Mammary epithelial cell (primary cell): ENCODE measurements at places on chromosomes 7 and 10.

DNA sequence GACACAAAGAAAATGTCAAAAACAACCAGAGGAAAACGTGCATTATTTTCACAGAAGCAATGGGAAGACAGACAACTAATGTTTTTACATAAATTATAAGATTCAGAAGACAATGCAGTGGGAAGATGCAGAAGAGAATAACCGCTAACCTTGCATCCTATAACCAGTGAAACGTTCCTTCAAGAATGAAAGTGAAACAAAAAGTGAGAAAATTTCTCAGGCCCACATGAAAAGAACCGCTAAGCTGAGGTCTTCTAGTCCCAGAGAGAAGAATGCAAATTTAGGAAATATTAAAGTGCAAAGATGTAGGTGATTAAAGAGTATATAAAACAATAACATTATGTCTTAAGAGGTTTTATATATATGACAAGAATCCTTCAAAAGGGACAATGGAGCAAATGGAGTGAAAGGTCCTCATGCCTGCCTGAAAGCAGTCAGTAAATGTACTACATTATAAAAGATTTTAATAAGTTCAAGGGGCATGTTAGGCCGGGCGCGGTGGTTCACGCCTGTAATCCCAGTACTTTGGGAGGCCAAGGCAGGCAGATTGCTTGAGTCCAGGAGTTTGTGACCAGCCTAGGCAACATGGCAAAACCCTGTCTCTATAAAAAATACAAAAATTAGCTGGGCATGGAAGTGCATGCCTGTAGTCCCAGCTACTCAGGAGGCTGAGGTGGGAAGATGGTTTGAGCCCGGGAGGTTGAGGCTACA, 43.1 kb upstream of the DDC start:
- no peak for DNase-seq

- no peak for DNase-seq
Observed at GRCh38 chr7:129703751-129704150, 92.2 kb downstream of the NRF1 start.

DNA sequence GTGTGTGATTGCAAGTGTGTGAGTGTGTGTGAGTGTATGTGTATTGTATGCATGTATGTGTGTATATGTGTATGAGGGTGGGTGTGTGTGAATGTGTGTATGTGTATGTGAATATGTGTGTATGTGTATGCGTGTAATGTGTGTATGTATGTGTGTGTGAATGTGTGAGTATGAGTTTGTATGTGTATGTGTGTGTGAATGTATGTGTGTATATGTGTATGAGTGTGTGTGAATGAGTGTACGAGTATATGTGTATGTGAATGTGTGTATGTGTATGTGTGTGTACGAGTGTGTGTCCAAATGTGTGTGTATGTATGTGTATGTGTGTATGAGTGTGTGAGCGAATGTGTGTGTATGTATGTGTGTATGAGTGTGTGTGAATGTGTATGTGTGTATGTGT, 8.2 kb upstream of the GALNTL5 start:
- DNase-seq = no peak

GRCh38 chr7:107613948-107614347, 33.9 kb downstream of the BCAP29 start:
- no peak for DNase-seq

- no peak for DNase-seq
Observed at GRCh38 chr7:33509206-33509605, 379.8 kb downstream of the BBS9 start.

- DNase-seq = no peak
Observed at GRCh38 chr7:39594988-39595620, 28.3 kb upstream of the RALA start.

DNA sequence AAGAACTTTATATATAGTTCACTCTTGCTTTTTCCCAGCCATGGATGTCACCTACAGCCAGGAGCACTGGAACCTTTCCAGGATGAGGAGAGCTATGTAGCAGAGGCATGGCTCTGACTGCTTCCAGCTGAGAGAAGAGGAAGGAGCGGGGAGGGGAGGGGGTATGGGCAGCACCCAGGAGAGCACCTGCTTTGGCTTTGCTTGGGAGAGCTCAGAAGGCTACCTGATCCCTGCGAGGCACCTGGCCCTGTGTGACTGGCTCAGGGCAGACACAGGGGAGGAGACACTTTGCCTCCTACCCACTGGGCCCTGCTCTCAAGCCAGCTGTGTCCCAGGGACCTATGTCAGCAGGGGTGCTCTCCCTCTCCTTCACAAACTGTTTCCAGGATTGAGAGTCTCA, 67.1 kb downstream of the HK1 start:
- DNase-seq = no peak

DNA sequence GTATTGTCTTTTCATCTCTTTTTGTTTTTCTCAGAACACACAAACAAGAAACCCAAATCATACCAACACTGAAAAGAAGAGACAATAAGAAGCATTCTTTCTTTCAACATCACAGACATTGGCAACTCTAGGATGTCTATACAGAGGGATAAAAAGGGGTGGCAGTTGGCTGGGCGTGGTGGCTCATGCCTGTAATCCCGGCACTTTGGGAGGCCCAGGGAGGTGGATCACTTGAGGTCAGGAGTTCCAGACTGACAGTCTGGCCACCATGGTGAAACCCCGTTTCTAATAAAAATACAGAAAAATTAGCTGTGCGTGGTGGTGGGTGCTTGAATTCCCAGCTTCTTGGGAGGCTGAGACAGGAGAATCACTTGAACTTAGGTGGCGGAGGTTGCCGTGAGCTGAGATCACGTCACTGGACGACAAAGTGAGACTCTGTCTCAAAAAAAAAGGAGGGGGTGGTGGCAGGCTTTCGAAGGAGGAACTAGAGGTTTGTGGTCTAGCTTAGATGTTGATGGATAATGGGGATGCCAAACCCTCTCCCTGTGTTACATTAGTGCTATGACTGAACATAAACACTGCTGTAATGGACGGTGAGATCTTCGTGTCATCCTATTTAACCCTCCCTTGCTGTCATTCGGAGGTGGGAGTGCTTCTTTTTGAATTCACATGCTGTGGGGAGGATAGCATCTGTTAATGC, 9.4 kb downstream of the CNNM2 start:
- DNase-seq = no peak

DNA sequence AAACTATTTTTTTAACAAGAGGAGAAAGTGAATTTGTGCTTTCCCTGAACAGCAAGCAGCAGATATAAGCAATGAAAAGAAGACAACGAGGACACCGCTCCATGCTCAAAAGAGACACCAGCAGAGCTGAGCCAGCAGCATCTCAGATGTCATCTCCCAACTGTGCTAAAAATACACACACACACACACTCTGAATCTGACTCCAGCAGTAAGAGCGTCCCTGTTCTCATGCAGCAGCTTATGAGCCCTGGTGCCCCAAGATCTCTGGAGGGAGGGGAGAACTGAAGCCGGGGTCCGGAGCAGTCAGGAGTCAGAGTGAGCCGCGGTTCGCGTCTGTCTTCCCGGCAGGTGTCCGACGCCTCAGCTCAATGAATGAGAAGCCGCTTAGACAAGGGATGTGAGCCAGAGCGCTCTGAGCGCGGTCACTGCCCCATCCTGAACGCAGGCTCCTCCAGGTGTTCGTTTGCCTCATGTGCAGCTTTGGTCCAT, 49.2 kb downstream of the SVIL start:
- DNase-seq = no peak

DNA sequence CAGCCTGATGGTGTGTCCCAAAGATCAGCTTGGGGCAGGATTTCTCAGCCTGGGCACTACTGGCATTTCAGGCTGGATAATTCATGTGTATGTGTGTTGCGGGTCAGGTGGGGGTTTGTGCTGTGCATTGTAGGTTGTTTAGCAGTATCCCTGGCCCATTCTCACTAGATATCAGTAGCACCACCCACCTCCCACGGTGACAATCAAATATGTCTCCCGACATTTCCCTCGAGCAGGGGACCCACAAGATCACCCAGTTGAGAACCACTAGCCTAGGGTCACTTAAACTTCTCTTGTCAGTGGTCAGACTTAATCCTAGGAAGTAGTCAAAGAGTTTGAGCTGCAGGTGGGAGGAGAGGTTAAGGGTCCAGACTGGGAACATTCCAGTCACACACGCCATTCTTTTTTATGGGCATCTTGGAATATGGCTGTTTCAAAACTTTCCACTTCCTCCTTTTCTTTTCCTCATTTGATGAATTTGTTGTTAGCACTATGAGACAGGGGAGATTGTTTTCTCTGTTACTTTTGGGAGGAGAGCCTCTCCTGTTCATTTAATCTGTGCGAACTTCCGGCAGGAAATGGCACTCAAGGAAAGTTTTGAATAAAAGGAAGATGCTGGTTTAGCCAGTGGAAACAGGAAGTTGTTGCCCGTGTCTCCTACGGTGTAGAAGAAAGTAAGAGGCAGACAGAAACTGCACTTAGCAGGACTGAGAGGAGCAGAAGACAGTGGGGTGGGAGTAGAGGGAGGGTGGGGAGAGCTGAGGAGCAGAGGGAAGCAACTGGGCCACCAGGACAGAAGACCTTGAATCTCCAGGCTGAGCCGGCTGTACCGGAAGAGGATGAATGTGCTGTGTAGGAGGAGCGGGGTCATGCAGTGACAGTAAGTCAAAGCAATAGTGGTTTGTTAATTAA, 17.6 kb upstream of the EXOC6 start:
- DNase-seq = no peak

- DNase-seq = peak; percentile 42
Observed at GRCh38 chr10:23099816-23100215, 4.4 kb downstream of the MSRB2 start.

- DNase-seq = peak; percentile 61
Observed at GRCh38 chr7:83546586-83546985, 102.4 kb downstream of the SEMA3E start.

GRCh38 chr7:18777314-18777713, 281.8 kb downstream of the HDAC9 start:
- DNase-seq = no peak

DNA sequence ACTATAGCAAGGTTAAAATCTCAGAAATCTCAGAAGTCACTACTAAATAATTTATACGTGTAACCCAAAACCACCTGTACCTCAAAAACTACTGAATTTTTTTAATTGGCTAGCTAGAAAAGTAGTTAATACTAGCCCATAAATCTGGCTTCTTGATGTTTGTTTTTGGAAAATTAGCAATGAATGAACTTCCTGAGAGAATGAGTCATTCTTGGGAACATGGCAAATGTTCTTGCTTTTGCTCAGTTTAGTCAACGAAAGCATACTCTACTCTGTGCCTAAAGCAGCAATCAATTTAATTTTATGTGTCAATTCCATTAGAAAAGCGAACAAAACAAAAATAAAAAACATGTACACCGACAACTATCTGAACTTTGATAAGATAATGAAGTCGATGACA, 69.2 kb downstream of the SEMA3E start:
- peak; percentile 12 for DNase-seq

GRCh38 chr10:75911426-75911825, 480.0 kb downstream of the LRMDA start:
- peak; percentile 46 for DNase-seq

DNA sequence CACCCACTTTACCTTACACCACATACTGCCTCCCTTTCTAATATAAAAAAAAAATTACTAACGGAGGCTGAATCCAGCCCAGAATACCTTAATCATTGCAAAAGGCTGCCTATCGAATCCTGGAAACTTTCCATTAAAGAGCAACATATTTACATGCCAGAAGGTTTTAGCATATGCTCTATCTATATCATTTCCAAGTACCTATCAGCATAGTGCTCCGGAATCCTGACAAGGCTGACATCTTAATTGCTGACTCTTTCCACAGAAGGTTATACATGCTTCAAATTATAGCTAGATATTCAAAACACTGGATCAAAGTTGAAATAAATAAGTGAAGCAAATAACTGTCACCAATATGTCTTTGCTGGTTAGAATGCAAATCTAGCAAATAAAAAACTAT, 170.9 kb upstream of the CDK1 start:
- no peak for DNase-seq

GRCh38 chr7:96982586-96982985, 22.8 kb upstream of the DLX6 start:
- no peak for DNase-seq

- no peak for DNase-seq
Observed at GRCh38 chr10:99449023-99449422, 18.6 kb upstream of the GOT1 start.

DNA sequence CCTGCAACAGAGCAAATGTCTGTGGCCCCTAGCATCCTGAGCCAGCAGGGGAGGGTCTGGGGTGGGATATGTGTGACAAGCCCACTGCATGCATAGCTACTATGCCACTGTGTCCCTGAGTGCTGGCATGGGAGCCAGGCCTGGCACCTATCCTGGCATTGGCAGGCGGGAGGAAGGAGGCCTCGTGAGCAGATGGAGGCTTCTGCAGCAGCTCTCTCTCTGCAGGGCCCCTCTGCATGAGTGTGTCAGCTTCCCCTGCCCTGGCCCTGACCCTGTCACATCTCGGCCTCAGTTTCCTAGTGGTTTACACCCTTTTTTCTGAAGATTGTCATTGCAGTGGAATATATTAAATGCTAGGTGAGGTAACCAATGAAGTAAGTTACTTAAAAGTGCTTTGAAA, 13.1 kb upstream of the IMPDH1 start:
- DNase-seq = no peak

GRCh38 chr7:92778972-92779371, 57.4 kb downstream of the CDK6 start:
- DNase-seq = peak; percentile 32

GRCh38 chr10:11713963-11714362, 28.2 kb upstream of the ECHDC3 start:
- no peak for DNase-seq

DNA sequence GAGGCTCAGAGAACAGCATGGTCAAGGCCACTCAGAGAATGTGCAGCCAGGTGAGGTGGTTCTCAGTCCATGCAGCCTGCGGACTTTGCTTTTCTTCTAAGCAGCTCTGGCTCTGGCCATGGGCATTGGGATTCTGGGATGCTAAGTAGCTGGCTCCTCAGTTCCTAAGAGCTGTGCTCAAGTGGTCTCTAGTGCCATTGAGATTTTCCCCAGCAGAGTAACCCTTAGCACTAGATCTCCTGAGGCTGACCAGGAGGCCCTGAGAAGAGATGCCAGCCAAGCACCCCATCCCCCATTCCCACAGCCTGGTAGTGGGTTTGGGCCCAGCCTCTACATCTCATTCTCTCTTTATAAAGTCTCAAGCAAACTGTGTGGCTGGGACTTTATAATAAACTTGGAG, 77.1 kb downstream of the KCNMA1 start:
- DNase-seq = no peak

GRCh38 chr7:128888039-128888755, 22.3 kb downstream of the KCP start:
- no peak for DNase-seq

- DNase-seq = no peak
Observed at GRCh38 chr7:36295090-36295489, 94.6 kb upstream of the ANLN start.

- no peak for DNase-seq
Observed at GRCh38 chr10:63549810-63550209, 28.6 kb downstream of the REEP3 start.

DNA sequence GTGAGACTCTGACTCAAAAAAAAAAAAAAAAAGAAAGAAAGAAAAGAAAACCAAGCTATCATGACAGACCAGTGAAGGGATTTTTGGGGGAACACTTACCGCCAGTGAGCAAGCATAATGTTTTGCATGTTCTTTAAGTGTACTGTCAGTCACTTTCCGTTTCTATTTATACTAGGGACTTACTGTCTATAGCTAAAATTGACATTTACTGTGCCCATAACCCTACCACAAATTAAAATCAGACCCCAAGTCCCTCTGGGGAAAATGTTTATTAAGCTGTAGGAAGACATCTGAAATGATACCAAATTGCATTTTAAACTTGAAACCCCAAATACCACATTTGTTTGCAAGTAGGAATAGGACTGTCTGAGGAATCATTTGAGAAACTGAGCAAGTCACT, 252.8 kb downstream of the TRIL start:
- no peak for DNase-seq

GRCh38 chr10:20185116-20185515, 368.9 kb downstream of the PLXDC2 start:
- no peak for DNase-seq
